ENCODE measurements at places on chromosomes 1 and 21. TPM values are rescaled to one million over a fixed set of nuclear protein-coding genes. Genes with fewer than 3 reads are reported as not detected.

TRMT1L gene
- 28.3 TPM for total RNA-seq

CRYAA gene
- total RNA-seq, result not detected

DNA sequence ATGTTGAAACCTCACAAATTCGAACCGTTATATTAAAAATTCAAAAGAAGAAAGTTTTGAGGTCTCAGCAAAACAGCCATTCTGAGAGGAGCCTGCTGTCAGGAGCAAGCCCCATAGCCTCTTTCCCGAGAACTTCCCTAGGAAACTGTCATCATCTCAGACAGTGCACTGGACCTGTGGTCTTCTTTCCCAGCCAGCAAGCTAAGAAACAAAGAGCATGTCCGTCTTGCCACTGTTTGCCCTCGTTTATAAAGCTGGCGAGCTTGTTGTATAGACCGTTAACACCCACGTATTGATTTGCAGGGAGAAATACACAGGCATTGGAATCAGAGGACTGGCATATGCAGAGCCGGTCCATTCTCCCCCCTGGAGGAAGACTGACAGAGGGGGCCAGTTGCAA lies 407.0 kb downstream of the NPHP4 start:
- peaks cover 28% of the 10 kb centered on the region for H3K27me3 ChIP-seq
- H3K4me1 ChIP-seq, result no peaks in the 10 kb centered on the region
- H3K36me3 ChIP-seq, result no peaks in the 10 kb centered on the region
- H3K27ac ChIP-seq, result no peak overlapping the region
- no peak overlapping the region for H3K4me3 ChIP-seq

DNA sequence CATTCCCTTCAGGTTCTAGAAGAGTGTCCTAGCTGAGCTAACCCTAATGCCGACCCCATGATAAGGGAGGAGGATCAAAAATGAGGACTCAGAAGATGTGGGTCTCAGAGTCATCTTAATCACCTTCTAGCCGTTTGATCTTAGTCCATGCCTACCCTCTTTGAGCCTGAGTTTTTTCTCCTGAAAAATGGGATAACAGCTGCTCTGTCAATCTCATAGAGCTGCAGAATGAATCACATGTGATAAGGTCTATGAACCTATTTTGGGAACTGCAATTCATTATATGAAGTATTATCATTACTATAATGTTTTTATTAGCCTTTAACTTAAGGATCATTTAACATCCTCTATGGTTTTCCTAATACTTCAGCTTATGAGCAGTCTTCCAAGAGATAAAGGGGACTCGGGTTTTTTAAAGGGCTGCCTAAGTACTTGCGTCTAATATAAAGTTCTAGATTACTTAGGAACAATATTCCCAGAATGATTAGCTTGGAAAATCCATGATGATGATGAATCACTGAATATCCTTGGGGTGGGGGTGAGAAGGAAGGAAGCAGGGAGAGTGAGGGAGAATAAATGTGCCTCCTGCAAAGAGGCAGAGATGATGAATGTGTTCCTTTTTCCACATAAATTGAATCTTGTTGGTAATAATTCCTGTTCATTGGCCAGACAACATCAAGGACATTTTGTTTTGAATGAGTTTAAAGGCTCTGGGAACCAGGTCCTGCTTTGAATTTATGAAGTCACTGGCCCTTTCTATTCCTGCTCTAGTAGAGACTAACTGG lies 66.8 kb downstream of the COLGALT2 start:
- H3K36me3 ChIP-seq, result no peaks in the 10 kb centered on the region
- H3K27me3 ChIP-seq, result no peaks in the 10 kb centered on the region
- no peaks in the 10 kb centered on the region for H3K4me1 ChIP-seq
- DNase-seq, result no peak
- H3K4me3 ChIP-seq, result no peak overlapping the region
- no peak overlapping the region for H3K27ac ChIP-seq

GRCh38 chr1:202709276-202710041 lies 795 bp downstream of the SYT2 start:
- DNase-seq, result no peak
- no peak overlapping the region for H3K4me3 ChIP-seq
- H3K36me3 ChIP-seq, result no peaks in the 10 kb centered on the region
- H3K27me3 ChIP-seq, result peaks cover 68% of the 10 kb centered on the region
